ENCODE measurements at places on chromosomes 5 and 9.

DNA sequence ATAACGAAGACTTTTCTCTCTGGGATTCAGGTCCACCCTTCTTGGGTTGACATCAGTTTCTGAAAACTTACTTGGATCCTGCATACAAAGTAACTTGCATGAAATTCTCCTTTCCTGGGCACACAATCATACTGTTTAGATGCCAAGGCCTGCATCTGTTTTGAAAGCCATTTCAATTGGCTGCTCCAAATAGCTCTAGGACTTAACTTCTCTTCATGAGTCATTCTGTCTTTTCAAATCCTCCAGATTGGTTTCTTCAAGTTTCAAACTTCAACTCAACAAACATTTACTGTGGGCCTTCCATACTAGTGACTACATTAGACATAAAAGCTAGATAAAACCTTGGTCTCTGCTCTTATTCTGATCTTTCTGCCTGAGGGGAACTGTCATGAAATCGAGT is 54.8 kb upstream of the HMHB1 start:
- no peak for DNase-seq

DNA sequence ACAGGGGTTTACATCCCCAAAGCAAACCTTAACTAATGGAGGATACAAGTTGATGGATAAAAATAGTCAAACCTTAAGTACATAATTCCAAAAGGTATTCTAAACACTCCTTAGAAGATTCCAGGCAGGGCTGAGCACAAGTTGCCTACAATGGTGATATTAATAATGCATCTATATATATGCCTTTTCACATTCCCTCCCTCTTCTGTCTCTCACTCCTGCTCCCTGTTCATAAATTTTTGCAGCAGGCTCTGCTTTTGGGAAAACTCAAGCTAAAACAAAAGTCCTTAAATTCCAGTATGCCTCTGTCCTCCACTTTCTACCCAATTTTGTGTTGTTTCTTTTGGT is 139.4 kb upstream of the CDKN2B start:
- DNase-seq, result no peak

DNA sequence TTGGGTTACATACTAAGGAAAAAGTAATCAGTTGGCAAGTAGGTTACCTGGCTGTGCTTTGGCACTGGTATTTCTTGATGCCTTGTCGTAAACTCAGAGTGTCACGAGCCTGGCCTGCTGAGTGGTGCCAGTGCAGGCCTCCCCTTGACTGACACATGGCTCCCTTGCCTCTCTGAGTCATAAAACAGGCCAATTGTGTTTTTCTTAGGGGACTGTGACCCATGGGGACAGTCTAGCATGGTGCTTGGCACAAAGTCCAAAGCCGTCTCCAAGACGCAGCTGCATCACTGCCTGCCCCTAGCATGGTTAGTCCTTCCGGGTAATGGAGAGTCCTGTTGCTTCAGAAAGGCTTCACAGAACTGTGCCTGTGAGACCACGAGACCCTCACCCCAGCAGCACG is 132.5 kb downstream of the MVB12B start:
- no peak for DNase-seq

- no peak for DNase-seq
Observed at GRCh38 chr5:6831678-6832671, 118.7 kb downstream of the TENT4A start.

DNA sequence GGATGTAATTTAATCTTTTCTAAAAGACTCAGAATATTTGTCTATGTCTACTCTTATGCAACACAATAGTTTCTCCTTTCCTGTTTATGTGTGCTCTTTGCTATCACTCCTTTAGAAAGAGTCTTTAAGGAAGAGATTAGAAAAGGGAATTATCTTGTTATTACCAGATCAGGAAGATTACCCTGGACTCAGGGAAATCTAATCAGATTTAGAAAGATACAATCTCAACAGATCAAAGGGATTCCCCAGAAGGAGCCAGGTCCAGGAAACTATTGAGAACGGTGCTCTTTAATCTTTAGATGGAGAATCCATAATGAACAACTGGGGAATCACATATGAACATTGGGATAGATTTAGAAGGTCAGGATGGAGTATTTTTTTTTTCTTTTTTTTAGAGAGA is 32.4 kb upstream of the ZFR start:
- no peak for DNase-seq

GRCh38 chr5:158017469-158017868 is 158.5 kb upstream of the CLINT1 start:
- no peak for DNase-seq

DNA sequence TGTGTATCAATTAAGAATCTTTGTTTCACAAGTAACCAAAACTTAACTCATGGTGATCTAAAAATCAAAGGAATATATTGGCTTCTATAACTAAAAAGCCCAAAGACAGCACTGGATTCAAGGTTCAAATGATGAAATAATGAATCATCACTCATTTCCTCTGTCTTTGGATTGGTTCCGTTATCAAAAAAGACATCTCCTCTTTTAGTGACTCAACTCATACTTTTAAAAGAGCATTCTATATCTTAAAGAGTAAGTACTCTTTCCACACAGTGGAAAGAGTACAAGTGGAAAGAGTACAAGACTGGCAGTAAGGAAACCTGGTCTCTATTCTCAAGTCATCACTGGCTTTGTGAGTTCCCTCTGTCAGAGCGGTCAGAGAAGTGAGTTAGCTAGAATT is 141.4 kb upstream of the NMUR2 start:
- no peak for DNase-seq

DNA sequence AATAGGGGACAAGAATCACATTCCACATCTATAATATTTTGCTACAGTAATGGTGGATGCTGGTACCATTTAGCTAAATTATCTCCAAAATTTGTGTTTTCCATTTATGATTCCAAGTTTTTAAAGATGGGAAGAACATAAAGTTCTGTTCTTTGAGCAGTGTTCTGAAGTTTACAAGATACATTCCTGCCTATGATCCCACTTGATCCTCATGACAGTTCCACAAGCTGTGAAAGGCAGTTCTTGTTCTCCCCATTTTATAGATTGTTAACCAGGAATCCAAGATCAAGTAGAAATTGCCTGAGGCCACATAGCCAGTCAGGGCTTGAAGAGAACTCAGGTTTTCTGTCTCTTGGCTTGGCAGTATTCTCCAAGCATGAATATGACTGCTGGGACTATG is 257.3 kb downstream of the NR3C1 start:
- no peak for DNase-seq

- no peak for DNase-seq
Observed at GRCh38 chr5:111066261-111066938, 5.1 kb upstream of the TSLP start.

DNA sequence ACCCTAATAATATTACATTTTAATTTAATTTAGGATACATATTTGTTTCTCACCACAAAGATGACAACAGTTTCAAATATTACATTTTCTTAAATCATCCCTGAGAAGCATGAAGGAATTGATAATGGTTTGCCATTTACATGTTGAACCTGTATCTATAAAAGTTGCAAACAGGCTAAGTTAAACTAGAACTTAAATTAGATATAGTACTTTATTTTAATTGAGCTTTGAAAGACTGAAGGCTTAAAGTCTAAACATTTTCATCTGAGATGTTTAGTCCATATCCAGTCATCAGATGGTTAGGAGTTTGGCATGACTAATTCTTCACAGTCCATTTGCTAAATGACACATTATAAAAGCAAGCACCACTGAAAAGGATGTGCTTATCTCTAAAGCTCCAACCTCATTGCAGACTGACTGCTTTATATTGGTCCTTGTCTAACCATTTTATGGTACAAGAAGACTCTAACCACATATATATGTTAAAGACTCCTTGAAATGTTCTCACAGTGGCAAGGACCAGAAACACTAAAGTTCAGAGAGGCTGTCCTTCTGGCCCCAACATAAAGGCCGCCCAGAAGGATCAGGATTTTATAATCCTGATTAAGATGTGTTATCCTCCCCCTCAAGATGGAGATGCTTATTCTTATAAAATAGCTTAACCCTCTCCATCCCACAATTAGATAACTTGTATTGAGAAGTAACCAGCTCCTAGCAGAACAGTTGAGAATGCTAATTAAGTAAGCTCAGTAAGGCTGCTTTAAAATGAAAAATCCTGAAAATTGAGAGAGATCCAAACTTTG is 25.8 kb downstream of the WNT8A start:
- no peak for DNase-seq

DNA sequence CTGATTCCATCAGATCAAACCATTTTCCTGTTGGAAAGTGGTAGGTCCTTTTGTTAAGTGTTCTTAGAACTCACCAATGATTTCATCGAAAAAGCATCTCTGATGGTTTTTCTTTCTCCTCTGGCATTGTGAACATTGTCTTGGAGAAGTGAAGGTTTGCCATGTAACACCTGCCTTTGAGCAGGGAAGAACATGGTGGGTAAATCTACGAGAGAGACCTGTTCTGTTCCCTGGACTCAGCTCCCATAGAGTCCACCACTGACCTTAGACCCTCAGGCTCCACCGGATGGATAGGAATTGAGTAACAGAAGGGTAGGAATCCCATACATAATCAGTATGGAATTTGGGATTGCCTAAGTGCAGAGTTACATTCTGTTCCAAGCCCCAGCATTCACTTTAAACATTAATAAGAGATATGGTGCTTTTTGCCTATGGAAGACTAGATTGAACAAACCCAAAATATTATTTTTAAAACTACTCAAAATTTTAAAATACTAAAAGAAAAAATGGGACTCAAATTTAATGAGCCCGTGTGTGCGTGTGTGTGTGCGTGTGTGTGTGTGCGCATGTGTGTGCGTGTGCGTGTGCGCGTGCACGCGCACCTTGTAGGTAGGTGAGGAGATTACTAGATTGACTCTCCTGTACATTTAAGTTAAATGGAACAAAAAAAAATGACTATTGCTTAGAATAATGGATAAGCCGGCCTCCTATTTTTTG is 92.0 kb downstream of the C9orf152 start:
- DNase-seq, result no peak

DNA sequence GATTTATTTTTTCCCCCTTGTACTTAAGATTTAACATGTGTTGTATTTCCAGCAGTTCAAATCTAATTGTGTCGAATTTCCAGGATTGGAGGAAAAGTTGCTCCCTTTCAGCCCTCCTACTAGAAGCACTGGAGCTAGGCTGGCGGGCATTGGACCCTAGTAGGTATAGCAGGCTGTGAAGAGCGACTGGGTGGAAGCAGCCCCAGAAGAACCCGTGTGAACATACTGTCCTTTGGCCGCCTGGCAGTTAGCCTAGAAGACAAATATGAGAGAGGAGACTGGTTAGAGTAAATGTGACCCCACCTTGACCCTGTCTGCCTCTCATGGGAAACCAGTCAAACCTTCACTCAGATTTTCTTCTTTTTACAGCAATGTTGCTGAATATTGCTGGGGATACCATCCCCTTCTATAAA is 13.9 kb downstream of the ALDOB start:
- DNase-seq, result no peak

GRCh38 chr9:98793031-98793430 is 3.3 kb downstream of the ANKS6 start:
- no peak for DNase-seq

DNA sequence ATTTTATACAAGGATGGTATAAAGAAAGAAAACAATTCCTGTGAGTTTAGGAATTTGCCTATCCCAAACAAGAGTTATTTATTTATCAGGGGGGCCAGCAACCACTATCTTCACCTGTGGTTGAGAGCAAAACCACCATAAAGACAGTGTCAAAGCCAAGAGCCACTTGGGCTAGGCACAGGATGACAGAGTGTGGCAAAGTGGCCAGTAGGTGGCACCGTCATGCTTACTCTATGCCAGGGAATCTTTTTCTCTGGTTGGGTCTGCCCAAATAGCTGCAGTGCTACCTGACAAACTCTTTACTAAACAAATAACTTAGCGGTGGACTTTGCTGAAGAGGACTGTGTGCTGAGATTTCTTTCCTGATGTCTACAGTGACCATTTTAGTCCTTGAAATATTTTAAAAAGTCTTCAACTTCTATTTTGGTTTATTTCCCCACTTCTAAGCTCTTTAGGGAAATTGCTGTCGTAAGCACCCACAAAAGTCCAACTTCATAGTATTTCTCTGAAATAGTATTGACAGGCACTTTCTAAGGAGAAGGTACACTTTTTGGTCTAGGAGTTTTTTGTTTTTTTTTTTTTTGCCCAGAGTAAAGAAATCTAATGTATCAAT is 285.0 kb downstream of the RFX3 start:
- DNase-seq, result peak; percentile 79

DNA sequence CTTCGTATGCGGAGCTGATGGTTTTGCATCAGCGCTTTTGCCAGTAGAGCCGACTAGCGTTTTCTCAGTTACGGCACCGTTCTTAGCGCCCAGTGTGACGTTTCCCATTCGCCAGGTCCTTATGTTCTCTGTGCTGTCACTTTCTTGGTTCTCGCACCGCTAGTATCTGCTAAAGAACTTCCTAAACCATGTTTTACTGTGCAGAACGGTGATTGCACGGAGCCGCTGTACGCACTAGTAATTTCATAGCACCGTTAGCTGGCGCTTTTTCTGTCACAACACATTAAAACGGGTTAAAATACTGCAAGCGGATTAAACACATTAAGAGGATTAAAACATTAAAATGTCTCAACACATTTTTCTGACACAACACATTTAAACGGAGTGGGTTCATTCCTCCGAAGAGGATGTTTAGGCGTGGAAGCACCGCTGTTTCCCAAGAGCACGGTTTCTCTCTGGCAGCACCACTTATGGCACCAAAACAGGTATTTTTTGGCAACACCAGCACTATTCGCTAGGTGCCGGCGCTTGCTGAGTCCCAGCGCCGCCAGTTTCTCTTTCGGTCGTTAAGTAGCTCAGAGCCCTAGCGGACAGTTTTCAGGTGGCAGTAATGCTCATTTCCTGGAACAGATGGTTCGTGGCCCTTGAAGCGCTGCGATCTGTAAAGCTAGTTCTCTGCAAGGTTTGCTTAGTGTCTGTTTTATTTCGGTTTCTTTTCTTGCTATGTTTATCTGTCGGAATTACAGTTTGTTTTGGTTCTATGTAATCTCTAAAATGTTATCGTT is 20.3 kb downstream of the ANXA2R start:
- peak; percentile 98 for DNase-seq

DNA sequence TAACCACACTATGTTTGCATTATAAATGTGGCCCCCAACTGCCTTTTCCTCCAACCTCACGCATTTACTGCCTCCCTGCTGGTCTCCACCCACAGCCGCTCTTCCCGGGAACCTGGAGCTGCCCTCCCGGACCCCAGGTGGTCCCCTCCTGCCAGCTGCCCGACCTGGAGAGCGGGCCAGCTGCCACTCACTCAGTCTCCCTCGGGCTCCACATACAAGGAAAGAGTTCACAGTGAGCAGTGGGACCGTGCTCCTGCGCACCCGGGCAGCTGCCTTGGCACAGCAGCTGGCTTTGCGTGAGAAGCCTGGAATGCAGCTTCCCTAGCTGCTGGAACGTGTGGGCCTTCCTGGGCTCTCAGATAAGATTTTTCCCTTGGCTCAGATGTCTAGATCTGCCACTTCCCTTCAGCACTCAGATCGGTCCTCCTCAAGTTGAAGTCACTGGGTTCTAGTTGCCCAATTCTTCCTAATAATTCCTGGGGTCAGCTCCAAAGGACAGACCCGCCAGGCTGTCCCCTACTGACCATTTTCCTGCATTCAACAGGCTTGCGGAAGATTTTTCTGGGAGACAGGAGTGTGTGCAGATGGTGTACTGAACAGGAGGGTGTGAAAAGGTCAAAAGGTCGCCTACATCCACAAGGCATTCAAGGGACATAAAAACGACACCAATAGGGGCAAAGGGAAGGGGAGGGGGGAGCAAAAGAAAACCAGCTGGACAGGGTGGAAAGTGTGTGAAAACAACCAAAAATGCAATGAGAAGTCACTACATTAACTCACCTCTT is 69.1 kb downstream of the MYO10 start:
- no peak for DNase-seq
